ENCODE measurements at places on chromosomes 2 and 18. TPM values are rescaled to one million over a fixed set of nuclear protein-coding genes. Genes with fewer than 3 reads are reported as not detected.

Gene ACVR1C
- 12.9 TPM for total RNA-seq

Gene AMER3
- total RNA-seq: 28.3 TPM

Gene KATNAL2
- 16.9 TPM for total RNA-seq

Gene RGPD4
- not detected for total RNA-seq

Gene PSMA8
- total RNA-seq: not detected

Gene PARD3B
- total RNA-seq: 12.5 TPM

All from dorsolateral prefrontal cortex (tissue), 122 donors.